ENCODE measurements at places on chromosomes 6 and 20.
A peak's percentile ranks its signal among the peaks of the same experiment; 100 is the strongest.

GRCh38 chr6:28771401-28772267 lies 152.2 kb downstream of the TRIM27 start:
- no peak for DNase-seq

GRCh38 chr6:115750946-115751345 lies 309.7 kb downstream of the FRK start:
- no peak for DNase-seq

GRCh38 chr6:25007269-25007699 lies 71.5 kb upstream of the RIPOR2 start:
- peak; percentile 70 for DNase-seq

GRCh38 chr6:51116723-51117122 lies 298.1 kb downstream of the TFAP2B start:
- no peak for DNase-seq

DNA sequence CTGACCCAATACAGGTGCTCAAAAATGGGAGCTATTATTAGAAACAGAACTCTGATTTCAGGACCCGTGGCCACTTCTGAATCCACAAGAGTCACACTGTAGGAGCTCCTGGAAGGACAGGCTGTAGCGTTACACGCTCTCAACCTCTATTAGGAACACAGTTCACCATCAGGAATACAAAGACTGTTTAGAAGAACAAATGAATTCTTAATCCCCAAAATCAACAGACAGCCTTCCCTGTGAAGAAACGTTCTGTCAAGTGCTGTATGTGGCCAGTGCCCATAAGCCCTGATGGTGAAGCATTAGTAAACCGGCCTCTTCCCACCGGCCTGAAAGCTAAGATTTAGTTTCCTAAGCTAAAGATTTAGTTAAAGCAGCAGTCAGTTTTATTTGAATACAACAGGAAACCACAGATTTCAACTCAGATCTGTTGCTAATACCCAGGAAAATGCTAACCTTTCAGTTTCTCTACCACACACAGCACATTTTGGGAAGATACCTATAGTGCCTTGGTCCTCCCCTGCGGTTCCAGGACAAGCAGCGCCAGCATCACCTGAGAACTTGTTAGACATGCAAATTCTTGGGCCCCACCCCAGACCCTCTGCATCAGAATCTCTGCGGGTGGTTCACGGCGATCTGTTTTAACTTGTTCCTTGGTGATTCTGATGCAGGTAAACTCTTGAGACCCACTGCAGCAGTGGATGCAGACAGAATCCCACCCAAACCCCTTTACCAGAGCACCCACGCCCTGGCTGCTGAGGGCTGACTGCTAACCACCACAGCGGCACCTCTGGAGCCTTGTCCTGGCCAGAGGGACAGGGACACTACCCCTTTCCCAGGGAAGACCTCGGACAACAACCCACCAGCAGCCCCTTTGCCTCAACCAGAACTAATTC lies 33.4 kb downstream of the MTRES1 start:
- no peak for DNase-seq

DNA sequence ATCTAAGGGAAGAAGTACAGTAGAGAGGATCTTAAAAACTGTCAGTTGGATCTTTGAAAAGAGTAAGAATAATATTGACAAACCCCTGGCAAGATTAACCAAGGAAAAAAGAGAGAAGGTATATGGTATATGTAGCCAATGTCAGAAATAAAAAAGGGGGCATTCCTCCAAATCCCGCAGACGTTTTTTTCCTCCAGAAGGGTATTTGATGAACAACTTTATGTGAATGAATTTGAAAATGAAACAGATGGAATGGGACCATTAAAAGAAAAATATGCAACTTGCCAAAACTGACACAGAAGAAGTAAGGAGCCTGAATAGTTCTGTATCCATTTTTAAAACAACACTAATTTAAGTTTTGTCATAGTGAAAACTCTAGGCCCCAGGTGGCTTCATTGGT lies 35.7 kb downstream of the GFRA4 start:
- no peak for DNase-seq

DNA sequence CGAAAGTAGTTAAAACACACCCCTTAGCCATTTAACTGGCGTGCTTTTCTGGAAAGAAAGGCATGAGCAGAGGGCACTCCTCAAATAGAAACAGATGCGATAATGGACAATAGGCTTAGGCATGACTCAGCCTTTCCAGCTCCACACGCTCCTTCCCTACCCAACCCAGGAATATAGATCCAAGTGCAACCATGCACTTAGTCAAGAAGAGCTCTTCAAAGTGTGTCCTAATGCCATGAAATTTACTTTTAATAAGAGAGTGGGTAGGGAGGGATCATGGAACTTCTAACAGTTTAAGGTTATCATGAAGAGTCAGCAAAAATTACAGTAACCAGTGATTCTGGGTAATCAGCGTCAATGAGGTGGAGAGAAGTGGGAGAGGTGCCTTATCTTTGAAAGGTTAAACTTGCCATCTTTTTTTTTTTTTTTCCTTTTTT lies 2.4 kb upstream of the EFHC1 start:
- no peak for DNase-seq

DNA sequence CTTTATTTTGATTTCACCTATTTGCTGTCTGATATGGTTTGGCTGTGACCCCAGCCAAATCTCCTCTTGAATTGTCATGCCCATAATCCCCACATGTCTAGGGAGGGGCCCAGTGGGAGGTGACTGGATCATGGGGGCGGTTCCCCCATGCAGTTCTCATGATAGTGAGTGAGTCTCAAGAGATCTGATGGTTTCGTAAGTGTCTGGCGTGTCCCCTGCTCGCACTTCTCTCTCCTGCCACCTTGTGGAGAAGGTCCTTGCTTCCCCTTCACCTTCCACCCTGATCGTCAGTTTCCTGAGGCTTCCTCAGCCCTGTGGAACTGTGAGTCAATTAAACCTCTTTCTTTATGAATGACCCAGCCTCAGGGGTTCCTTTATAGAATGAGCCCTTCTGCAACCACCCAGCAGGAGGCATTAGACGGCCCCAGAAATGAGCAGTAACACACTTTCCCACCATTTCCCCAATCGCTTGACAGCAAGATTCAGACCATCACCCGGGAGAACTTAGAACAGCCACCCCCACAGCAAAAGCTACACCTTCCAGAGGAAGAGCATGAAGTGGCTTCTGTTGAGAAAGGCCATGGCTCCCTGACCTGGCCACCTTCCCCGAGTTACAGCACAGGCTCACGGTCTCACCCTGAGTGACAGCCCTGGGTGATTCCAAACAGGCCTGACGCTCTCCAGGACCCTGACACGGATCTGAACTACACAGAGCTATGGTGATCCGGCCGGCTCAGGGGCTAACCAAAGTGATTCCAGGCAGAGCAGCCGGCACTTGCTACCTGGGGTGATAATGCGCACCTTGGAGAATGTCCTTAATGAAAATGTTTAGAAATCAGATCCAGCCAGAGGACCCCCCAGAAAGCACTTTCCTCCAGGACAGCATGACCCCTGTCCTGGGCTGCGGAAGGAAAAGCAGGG lies 131.2 kb upstream of the CDH4 start:
- no peak for DNase-seq

GRCh38 chr20:45851501-45851900 lies 5.7 kb downstream of the ACOT8 start:
- no peak for DNase-seq

GRCh38 chr6:130944486-130944885 lies 117.3 kb downstream of the SMLR1 start:
- DNase-seq, result no peak

GRCh38 chr6:136666041-136666440 lies 115.8 kb upstream of the MAP7 start:
- DNase-seq, result no peak

DNA sequence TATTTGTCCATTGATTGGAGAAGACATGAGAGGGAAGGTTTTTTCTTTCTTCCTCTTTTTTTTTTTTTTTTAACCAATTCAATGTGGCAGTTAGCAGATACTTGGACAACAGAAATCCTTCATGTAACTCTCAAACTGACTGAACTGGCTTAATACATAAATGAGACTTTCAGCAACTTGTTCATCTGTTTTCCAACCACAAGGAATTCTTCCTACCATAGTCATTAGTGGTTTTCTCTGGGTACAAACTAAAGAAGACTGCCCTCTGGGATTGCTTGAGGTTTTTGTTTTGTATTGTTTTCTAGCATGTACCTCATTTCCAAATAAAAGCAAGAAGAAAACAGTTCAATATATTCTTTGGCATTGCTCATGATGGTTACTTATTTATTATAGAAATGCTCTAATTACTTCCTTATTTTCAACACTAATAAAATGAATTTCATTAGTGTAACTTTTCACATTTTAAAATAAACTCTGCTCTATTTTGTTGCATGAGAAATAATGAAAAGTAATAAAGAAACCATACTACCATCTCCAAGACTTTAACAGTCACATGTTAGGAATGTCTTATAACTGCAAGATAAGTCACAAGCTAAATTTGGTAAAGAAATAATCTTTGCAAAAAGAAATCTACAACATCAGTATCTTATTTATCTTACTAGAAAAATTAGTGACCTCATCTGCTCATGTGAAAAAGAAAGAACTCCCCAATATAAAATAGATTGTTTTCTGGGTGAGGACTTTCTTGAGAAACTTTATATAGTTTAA lies 52.0 kb downstream of the ME1 start:
- DNase-seq, result no peak

DNA sequence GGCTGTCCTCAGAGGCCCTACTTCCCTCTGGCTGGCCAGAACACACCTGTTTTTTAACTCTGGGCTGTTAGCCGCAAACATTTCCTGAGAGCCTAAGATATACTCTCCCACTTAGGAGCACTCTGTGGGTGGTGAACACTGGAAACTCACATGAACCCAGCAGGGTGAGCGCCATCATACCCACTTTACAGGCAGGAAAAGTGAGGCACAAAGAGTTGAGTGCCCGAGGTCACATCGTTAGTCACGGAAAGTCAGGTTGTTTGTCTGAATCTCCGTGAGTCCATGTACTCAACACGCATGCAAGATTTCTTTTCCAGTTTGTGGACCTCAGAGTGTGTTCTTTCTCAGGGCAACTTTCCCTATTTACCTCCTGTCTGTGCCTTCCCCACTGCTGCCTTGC lies 1.9 kb downstream of the BAK1 start:
- DNase-seq, result no peak

DNA sequence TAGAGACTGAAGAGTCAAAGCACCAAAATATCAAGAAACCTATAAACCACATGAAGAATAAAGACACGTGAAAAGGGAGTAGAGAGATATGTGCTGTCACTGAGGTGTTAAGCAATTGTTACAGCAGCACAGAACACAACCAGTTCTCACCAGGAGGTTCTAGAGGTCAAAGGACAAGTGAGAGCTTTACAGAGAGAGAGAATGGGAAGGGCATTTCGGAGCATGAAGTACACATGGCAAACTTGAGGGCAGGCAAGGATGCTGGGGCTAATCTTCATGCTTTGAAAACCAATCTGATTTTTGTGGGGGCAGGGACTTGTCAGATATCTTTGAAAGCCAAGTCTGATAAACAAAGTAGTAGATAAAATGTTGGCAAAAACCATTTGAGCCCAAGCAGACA lies 142.3 kb upstream of the NRSN1 start:
- DNase-seq, result no peak

GRCh38 chr6:73830119-73830518 lies 134.1 kb downstream of the CD109 start:
- DNase-seq, result no peak

DNA sequence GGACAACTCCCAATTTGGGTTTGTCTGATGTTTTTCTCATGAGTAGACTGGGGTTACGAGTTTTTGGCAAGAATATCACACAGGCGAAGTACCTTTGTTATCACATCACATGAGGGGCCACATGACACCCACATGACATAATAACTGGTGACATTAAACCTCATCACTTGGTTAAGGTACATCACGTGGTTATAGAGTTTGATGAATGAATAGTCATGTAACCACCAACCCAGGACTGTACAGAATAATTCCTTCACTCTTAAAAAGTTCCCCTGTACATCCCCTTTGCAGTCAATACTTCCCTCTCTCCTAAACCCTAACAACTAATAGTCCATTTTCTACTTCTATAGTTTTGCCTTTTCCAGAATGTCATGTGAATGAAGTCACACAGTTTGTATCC lies 83.4 kb downstream of the REV3L start:
- DNase-seq, result no peak

- no peak for DNase-seq
Observed at GRCh38 chr6:150334790-150335783, 33.7 kb upstream of the IYD start.

DNA sequence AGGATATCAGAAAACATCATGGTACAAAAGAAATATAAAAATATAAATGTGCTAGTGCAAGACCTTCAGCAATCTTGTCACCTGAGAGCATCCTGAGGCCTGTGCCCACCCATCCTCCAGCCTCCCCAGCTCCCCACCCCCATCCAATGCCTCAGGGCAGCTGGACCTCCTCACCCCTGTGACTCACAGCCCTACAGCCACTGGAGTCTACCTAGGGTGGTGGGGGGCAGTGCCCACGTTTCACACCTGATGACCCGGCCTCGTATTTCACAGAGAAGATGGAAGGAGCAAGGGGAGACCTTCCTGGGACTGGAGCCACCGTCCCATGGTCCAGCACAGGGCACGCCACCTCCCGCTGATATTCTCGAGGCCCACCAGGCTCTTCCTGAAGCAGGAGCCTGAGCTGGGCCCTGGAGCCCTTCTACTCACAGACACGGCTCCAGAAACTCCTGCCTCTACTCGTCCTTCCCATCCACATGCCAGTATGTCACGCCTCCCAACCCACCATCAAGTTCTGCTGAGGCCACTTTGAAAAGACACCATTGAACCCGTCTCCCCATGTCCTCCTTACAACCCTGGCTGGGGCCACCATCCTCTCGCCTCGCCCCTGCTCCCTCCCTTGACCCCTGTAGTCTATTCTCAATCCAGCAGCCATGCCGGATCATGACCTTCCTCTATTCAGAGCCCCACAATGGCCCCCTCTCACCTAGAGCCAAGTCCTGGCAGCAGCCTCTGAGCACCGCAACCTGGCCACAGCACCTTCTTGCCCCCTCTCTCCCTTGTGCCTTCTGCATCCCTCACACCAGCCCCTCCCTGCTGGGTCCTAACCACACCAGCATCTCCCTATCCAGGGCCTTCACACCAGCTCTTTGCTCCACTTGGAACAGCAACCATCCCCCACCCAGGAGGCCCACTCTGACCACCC lies 13.3 kb downstream of the APMAP start:
- DNase-seq, result no peak

DNA sequence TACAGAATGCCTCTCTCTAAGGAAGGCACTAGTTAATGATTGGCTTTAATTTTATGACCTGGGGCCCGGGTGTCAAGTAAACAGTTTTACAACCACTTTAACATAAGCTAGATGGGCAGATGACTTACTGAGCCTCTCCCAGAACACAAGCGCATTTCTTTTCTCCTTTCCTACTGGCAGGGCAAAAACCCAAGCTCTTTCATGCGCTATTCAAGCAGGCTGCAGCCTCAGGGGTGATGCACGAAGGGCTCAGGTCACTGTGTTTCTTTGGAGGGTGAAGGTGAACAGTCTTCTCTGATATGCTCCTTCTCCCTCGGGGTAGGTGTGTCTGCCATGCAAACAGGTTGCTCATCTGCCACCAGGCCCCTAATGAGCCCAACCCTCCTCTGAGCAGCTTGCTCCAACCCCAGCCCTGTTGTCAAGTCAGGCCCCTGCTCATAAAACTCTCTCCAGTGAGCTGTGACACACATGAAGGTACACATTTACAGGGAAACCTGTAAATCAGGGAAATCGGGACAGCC lies 73.5 kb upstream of the CDH4 start:
- no peak for DNase-seq
